Astrocyte of the spinal cord (primary cell): ENCODE measurements at places on chromosomes 12 and 14.

GRCh38 chr14:67539116-67539515, 6.0 kb downstream of the PLEKHH1 start:
- DNase-seq: no peak

DNA sequence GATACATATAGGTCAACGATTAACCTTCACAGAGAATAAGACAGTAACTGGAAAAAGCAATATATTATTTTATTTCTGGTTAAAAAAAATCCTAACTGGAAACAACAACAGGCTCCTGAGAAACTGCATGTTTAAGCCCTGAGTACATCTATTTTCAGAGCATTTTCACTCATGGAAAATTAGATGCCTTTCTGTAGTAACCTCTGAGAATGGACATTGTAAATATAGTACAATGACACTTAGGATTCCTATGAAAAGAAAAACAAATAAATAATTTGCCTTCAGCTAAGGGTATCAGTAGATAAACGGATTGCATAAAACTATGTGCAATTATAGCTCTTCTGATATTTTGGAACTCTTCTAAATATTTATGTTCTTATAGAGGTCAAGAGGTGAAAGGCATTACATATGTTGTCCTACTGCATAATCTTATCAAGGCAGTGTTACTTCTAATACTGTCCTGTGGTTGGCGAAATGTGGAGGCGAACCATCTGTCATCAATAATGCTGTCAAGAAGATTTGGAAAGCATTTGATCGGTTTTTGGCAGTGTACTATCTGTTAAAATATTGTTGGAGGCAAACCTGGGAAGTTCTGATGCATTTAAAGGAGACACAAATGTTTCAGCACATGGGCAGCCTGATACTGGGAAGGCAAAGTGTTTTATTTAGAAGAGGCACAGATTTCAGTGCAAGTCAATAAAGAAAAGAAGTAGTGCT, 381.8 kb downstream of the BTG1 start:
- no peak for DNase-seq

DNA sequence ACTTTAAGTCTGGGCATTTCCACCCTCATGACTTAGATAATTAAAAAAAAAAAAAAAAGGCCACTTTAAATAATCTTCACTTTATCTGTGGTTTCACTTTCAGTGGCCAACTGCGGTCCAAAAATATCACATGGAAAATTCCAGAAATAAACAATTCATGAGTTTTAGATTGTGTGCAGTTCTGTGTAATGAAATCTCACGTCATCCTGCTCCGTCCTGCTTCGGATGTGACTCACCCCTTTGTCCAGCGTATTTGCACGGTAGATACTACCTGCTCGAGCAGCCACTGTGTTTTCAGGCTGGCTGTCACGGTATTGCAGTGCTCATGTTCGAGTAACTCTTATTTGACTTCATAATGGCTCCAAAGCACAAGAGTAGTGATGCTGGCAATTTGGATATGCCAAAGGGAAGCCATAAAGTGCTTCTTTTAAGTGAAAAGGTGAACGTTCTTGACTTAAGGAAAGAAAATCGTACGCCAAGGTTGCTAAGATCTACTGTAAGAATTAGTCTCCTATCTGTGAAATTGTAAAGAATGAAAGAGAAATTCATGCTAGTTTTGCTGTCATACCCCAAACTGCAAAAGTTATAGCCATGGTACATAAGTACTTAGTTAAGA, 2.4 kb downstream of the E2F7 start:
- DNase-seq: peak; percentile 89

DNA sequence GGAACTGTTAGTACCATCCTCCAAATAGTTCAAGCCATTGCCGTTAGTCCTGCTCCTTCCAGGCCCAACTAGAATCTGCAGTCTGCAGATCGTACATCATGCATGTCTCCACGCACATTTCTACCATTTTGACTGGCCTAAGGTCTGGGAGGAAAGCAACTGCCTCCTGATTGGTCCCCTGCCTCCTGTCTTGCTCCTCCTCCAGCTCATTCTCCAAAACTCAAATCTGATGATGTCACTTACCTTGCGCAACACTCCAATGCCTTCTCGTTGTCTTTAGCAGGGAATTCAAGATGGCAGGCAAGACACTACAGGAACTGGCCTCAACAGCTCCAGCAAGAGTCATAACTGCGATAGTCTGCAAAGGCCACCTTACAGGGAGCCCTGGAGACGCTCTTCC, 9.7 kb upstream of the HCAR1 start:
- no peak for DNase-seq

GRCh38 chr14:105461903-105462302, 12.7 kb upstream of the CRIP2 start:
- DNase-seq: no peak

DNA sequence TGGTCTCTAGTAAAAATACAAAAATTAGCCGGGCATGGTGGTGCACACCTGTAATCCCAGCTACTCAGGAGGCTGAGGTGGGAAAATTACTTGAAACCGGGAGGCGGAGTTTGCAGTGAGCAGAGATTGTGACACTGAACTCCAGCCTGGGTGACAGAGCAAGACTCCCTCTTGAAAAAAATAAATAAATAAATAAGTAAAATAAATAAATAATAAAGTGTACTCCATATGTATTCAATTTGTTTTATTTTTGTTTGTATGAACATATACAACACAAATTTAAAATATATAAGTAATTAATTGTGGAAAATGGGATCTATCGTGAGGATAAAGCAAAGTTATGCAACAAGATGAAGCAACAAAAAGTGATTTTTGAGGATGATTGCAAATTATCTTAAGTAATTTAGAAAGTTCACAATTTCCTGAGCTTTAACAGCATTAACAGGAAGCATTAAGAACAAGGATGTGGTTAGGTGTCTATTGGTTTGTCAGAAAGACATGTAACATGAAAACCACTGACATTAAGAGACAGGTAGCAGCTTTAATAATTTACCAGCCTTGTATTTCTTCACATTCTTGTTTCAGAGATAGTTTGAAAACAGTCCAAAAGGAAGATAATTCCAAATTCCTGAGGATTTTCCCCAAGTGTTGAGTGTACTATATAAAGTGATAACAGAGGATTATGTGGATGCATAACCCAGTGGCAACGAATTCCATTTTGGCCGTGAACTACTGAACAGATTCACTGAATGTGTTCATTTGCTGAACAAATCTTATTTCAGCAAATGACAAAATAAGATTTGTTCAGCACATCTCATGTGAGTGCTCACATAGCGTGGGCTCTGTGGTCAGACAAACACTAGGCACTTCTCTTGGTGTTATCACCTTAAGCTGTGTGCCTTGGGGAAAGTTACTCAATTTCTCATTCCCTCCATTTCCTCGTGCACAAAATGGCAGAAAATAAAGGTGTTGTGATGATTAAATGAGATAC, 68.6 kb upstream of the RESF1 start:
- DNase-seq: no peak

GRCh38 chr14:100214770-100215083, 24.2 kb upstream of the YY1 start:
- no peak for DNase-seq

- peak; percentile 77 for DNase-seq
Observed at GRCh38 chr14:21106498-21107282, 5.8 kb downstream of the TMEM253 start.

- DNase-seq: no peak
Observed at GRCh38 chr12:88418856-88419497, 161.3 kb downstream of the KITLG start.

DNA sequence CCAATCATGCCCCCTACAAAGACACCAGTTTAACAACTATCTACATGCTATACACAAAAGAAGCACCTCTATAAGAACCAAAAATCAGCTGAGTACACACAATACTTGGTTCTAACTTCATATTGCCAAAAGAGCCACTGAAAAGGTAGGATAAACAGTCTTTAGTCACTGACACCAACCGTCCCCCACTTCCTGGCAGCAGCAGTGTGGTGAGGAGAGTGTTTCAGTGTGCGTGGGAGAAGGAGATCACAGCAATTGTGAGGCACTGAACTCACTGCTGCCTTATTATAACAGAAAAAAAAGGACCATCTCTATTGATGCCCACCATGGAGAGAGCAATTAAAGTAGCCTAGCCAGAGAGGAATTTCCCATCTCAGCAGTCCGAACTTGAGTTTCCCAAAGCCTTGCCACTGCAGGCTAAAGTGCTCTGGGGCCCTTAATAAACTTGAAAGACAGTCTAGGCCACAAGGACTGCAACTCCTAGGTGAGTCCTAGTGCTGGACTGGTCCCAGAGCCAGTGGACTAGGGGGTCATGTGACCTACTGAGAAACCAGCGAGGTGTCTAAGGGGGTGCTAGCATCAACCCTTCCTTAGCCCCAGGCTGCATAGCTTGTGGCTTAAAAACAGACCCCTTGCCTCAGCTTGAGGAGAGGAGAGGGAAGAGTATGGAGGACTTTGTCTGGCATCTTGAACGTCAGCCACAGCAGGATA, 37.1 kb upstream of the LMNTD1 start:
- DNase-seq: no peak

DNA sequence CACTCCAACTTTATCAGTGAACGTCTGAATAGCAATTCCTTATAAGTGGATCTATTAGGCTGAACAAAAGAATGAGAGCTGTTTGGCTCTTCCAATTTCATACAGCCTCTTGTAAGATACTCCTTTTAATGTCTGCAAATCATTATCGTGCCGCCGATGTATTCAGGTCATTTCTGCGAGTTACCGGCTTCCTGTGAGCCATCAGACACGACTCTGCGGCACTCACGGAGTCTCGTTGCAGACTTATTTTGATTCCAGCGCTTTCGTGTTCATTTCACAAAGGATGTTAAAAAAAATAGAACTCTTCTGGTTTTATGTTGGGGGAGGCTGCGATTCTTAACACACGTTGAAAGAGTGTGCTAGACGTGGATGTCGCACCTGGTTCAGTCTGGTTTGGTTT, 106.6 kb downstream of the GLT1D1 start:
- no peak for DNase-seq

DNA sequence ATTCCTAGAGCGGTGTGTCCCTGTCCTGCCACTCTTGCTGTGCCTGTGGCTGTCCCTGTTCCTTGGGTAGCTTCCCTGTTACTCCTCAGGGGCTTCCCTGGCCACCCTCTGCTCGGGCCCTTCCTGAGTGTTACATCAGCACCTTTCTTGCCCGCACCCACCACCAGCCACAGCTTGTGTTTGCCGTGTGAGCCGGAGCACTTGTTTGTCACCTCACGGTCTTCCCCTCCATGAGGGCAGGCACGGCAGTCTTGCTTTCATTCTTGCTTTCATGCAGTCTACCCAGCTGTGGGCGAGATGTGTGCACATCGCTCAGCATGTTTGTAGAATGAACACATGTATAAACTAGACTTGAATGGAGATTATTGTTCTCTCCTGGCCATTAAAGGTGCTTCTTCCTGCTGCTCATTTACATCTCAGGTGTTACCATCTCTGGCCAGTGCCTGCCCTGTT, 42.0 kb downstream of the TRAF3 start:
- DNase-seq: no peak

DNA sequence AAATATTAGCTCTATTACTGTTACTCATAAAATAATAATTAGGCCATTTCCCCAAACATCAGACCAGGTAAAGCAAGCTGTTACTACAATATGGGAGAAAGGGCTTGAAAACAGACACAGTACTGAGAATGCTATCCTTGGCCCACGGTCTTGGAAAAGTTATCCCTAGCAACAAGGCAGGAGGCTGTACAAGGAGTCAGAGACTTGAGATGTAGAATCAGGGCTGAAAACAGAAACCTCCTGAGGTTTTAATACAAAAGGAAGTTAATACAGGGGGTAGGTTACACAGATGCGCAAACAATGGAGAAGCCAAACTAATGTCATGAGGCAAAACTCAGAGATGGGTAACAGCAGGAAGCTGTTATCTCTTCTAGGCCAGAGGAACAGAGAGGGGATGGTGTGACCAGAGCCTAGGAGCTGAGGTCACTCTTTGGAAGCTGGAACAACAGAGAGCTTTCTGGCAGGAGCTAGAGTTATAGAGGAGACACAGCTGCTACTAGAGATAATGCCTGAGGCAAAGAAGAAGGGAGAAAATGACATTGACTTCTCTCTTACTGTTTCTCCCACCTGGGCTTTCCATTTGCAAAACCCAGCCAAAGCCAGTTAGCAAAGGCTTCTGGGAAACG, 248.8 kb downstream of the SUDS3 start:
- DNase-seq: no peak

DNA sequence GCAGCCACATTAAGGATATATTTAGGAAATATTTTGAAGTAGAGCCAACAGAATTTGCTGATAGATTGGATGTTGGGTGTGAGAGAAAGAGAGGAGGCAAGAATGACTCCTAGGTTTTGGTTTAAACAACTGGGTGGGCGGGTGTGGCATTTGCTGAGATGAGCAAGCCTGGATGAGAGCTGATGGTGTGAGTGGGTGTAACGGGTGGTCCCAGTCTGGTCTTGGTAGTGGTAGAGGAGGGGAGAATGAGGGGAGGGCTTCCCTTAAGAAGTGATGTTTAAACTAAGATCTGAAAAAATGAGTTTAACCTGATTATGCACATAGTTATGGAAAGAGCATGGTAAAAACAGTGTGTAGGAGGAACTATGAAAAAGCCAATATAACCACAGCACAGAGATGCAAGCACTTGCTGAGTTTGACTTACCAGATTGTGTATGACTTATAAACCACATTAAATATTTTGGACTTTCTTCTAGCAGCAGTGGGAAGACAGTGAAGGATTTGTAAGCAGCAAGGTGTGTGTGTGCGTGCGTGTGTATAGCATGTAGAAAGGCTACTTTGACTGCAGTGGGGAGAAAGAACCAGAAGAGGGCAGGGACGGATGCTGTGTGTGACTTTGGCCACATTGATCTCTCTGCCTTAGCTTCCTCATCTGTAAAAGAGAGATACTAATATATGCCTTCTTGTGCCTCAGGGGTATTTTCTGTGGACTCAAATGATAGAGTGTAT, 139.7 kb downstream of the PRIMA1 start:
- no peak for DNase-seq

DNA sequence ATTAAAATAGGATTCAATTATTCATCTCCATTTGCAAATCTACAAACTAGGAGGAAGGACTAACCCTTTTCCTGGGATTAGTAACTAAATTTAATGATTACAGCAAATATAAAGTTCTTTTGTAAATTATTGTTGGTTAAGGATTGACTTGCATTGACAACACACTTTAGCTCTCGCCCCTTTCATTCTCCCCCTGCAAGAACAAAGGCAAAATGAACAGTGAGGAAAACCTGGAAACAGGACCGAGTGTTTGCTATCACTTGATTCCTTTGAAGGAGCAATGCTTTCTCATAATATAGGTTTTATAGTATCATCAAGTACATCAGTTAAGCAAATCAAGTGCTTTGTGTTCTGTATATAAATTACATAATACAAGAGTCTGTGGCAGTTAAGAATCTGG, 7.4 kb upstream of the COX16 start:
- DNase-seq: no peak

- DNase-seq: no peak
Observed at GRCh38 chr12:128829861-128830504, 6.2 kb upstream of the SLC15A4 start.

GRCh38 chr14:21069388-21070082, 569 bp upstream of the ARHGEF40 start:
- DNase-seq: peak; percentile 41

GRCh38 chr14:23321572-23322547, 603 bp downstream of the PABPN1 start:
- DNase-seq: peak; percentile 50

GRCh38 chr14:63501429-63501828, 41.7 kb downstream of the PPP2R5E start:
- DNase-seq: no peak
